ENCODE measurements at places on chromosomes 13 and 19. TPM values are rescaled to one million over a fixed set of nuclear protein-coding genes. Genes with fewer than 3 reads are reported as not detected.

GRCh38 chr13:92488249-92488852 is 738.3 kb upstream of the GPC6 start:
- ATAC-seq = no peak

GRCh38 chr13:87893186-87893585 is 222.0 kb downstream of the SLITRK5 start:
- ATAC-seq = no peak

- no peak for ATAC-seq
Observed at GRCh38 chr13:68125087-68125480, 894.9 kb upstream of the PCDH9 start.

DNA sequence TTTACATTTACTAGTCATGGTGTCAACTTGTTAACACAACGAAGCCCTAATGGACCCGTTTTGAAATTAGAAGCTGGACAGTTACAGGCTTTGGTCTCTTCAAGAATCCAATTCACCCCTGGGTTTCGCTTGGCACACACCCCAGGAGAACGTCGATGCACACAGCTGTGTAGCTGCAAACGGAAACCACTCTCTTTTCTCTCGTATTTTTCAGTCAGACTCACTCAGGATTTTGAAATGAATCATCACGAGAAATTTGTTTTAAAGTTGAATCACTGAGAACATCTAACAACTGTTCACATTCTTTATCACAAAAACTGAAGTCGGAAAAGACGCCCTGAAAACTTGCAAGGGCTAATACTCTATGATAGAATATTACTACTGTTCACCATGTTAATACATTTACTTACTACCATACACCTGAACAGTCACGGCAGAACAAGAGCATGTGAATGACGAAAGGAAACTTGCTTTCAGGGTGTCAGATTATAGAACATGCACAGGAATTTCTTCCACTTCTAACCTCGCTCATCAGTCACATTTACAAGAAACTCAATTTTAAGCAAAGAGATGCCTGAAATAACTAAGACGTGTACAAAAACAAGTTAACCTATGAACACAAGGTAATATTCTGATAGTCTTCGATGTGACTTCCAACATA is 4.7 kb downstream of the PNMA8A start:
- no peak for ATAC-seq

GRCh38 chr19:6516659-6517291 is 14.1 kb upstream of the TNFSF9 start:
- peak; percentile 87 for ATAC-seq

GRCh38 chr13:28475916-28476725 is 18.8 kb downstream of the FLT1 start:
- peak; percentile 41 for ATAC-seq

Gene KIR2DL4
- not detected for total RNA-seq

DNA sequence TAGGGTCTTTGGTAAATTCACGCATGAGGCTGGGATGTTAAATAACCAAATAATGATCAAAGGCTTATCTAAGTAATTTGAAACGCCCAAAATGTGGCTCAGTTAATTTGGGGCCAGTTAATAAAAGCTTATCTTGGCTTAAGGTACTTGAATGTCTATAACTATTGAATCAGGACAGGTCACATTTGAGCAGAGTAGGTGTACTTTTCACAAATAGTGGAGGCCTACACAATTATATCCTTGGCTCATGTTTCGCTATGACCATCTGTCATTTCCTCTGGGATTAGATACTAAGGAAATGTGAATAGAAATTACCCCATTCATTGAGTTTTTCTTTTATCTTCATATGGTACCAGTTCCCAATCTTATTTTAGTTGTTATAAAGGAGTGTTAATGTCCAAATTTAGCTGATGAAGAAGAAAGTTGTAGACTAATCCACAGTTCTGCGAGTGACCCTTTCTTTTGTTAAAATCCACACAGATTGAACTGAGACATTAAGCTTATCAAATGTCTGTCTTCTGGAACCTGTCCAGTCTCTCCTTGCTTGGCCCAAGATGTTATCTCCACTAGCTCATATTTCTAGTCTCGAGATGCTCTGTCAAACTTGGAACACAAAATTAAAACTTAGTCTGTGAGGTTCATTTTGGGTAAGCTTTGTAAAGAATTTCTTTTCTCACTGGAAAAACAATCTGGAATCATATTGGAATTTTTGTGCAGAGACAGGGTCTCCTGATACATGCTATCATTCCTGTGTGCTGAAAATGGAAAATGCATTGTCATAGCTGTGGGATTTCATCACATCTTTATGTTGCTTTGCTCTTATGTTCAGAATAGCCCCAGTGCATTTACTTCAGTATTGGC is 31.0 kb downstream of the SLAIN1 start:
- ATAC-seq = no peak

- no peak for ATAC-seq
Observed at GRCh38 chr13:51977625-51978024, 33.6 kb downstream of the ATP7B start.

GRCh38 chr19:33448159-33448516 is 73.5 kb downstream of the PEPD start:
- ATAC-seq = no peak

DNA sequence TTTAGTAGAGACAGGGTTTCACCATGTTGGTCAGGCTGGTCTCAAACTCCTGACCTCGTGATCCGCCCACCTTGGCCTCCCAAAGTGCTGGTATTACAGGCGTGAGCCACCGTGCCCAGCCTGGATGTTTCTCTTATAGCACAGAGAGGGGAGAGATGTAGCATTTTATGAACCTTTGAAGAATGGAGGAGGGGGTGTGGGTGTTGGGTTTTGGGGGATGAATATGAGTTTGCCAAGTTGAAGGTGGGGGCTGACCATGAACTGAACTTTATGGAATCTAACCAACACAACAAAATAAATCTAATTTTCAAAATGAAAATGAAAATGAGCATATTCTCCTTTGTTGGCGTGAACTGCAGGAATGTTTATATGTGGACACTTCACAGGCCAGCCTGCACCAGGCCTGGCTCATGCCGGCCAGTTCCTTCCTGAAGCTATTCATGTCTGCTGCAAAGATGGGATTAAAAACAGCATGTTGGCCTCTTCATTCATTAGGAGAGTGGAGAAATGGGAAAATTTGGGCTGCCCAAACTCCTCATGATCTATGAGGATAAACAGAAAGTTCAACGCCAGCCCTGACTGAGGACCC is 39.5 kb upstream of the HOMER3 start:
- no peak for ATAC-seq

DNA sequence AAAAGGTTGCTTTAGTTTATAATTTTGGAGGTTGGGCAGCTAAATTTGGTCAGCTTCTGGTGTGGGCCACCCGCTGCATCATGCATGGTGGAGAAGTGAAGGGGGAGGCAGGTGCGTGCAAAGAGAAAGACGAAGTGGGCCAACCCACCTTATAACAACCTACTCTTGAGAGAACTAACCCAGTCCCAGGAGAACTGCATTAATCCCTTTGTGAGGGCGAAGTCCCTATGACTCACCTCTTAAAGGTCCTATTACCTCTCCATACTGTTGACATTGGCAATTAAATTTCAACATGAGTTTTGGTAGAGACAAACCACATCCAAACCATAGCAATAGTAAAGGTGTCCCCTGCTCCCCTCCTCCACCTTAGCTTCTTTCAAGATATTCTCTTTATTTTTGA is 7.7 kb upstream of the FGF9 start:
- ATAC-seq = no peak

GRCh38 chr19:3547767-3548282 is 8.9 kb downstream of the TEKTIP1 start:
- ATAC-seq = no peak

DNA sequence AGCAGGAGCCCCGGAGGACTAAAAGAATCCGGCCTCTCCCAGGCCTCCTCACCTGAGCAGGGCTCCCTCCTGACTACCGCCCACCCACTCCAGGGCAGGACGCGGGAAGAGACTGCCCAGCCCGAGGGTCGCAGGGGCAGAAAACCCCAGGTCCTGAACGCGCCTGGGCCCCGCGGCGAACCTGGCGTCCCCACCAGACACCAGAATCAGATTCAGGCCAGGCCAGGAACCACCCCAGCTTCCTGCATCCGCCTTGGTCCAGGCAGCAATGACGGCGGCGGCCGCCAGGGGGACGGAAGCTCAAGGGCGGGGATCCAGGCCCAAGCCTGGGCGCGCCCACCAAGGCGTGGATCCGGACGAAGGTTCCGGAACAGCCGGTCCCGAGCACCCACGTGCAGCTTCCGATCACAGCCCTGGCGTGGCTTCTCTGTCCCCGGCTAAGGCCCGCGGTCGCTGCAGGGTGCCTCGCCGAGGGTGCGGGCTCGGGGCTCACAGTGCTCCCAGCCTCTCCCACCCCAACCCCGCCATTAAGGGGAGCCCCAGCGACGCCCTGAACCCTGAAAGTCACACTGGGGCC is 3.6 kb downstream of the LGALS7 start:
- peak; percentile 87 for ATAC-seq

- ATAC-seq = no peak
Observed at GRCh38 chr19:41023193-41023592, 32.1 kb downstream of the CYP2B6 start.

DNA sequence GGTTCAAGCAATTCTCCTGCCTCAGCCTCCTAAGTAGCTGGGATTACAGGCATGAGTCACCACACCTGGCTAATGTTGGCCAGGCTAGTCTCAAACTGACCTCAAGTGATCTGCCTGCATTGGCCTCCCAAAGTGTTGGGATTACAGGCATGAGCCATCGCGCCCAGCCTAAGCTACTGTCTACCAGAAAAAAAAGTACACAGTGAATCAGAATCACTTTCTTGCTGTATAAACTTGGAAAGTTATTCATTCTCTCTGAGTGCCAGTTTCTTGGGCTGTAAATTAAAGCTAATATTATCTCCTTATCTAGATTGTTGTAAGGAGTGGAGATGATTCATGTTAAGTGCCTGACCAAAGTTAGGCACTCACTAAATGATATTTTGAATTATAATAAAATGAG is 242.8 kb downstream of the ENOX1 start:
- peak; percentile 39 for ATAC-seq

Gene GJB6
- total RNA-seq = 2.8 TPM

Gene MIDN
- 28.2 TPM for total RNA-seq

GRCh38 chr13:92804346-92804745 is 422.3 kb upstream of the GPC6 start:
- no peak for ATAC-seq

GRCh38 chr19:30577551-30578105 is 205.4 kb downstream of the ZNF536 start:
- ATAC-seq = no peak

Gene ZNF85
- 14.6 TPM for total RNA-seq

Gene TUBA3C
- not detected for total RNA-seq

DNA sequence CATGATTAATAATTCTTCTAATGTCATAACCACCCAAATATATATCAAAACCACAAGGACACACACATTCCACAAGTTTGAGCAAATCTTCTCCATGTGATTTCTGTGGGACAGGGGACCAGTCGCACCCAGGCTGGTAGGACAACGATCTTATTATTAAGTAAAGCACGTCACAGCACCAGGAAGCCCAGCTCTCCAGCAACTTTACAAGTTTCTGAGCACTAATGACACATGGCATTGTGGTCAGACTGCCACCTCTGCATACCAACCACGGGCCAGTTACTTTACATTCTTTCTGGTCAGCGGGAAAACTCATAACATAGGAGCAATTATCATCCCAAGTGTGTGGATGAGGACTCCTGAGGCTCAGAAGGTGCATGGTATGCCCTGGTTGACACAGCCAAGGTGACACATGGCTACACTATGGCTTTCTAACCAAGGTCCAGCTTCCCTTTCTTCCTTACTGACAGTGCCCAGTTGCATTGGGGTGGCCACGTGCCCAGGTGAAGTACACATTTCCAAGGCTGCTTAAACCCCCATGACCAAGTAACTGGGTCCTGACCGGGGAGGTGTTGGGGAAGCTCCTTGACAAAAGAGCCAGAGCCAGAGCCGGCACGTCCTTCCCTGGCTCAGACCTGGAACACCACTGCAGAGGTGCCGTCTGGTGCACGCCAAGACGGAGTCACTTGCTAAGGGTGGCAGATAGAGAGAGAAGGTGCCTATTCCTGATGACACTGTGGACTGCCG is 27.4 kb downstream of the LATS2 start:
- ATAC-seq = peak; percentile 37

GRCh38 chr13:77548095-77548494 is 12.6 kb downstream of the SCEL start:
- no peak for ATAC-seq

DNA sequence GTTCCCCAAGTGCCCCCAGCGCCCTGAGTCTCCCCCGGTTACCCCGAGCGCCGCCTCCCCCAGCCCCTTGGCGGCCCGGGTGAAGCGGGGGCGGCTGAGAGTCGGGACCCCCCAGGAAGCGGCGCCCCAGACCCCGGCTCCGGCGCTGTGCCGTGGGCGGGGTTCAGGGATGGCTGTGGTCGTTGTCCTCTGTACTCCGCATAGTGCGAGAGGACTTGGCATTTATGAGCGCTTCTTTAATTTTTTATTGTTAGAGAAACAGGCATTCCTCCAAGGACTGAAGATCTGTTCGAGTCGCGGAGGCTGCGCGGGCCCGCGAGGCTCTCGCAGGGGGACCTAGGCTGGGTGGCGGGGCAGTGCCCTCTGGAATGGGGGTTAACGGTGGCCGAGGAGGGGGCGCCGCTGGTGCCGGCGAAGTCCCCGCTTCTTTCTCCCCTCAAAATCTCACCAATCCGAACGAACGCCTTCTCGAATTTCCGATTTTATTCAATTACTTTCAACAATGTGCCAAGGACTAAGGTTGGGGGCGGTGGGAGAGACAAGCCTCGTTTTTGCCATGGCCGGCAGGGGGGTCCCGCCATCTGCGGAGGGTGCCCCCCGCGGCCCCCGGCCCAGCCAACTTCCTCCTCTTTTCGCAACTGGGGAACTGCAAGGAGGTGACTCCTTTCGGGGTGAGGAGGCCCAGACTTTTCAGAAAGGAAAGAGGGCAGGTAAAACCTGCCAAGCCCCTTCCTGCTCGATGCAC is 596 bp upstream of the GJB2 start:
- no peak for ATAC-seq

- no peak for ATAC-seq
Observed at GRCh38 chr19:38952395-38953165, 21.8 kb downstream of the MRPS12 start.

DNA sequence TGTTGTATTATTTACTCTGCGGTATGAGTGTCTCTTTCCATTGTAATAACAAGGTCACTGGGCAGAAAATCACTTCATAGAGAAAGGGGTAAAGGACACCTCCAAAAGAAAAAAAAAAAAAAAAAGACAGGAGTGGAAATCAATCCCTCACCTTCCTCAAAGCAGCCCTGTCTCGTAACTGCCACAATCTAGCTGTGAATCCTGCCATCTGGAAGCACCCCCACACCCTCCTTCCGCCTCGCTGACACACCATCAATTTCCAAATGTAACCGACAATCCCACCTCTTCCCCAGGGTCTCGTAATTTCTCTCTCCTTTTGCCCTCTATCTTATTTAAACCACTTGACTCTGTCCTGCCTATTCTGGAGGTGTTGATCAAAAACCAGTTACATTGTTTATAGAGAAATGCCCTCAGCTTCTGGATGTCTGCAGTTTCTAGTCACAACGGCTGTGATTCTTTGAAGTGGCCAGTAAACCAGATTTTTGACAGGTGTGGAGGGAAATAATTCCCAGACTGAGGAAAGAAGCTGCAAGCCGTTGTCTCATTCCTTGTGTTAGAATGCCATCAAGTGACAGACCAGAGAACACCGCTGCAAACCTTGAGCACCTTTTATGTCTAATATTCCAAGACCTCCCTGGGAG is 9.1 kb upstream of the POP4 start:
- ATAC-seq = no peak

Measured in gastroesophageal sphincter (tissue), 4 donors.